ENCODE measurements at places on chromosomes 1 and 21.

DNA sequence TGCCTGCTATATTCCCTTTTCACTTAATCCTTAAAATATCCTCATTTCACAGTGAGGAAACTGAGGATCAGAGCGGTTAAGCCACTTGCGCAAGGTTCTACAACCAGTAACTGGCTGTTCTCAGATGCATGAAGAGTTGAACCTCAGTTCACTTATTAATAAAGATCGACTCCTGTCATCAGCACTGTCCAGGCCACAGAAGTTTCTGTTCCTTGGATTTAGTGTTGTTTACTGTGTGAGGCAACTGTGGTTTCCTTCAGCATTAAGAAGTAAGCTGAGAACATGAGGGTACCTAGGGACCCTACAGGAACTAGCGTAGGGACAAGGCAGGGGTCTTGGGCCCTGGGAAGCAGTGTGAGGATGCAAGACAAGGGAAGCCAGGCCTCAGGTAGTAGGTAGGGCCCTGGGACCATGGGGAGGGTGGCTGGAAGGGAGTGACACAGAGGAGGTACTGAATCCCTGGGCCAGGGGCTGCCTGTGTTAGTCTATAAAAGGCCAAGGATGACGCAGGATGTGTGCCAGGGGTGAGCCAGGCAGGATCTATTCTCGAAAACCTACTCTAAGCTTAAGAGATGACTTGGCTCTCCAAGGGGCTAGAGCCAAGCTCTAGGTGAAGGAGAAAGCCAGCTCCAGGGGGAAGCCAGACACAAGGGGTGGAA lies 181.2 kb upstream of the CSF3R start:
- no peak for DNase-seq

GRCh38 chr1:37398096-37398495 lies 76.3 kb upstream of the ZC3H12A start:
- no peak for DNase-seq

GRCh38 chr1:26477446-26478152 lies 5.4 kb downstream of the HMGN2 start:
- no peak for DNase-seq

- DNase-seq, result no peak
Observed at GRCh38 chr1:40610156-40610555, 55.3 kb downstream of the RIMS3 start.

GRCh38 chr1:65799601-65800000 lies 6.9 kb downstream of the PDE4B start:
- DNase-seq, result no peak

DNA sequence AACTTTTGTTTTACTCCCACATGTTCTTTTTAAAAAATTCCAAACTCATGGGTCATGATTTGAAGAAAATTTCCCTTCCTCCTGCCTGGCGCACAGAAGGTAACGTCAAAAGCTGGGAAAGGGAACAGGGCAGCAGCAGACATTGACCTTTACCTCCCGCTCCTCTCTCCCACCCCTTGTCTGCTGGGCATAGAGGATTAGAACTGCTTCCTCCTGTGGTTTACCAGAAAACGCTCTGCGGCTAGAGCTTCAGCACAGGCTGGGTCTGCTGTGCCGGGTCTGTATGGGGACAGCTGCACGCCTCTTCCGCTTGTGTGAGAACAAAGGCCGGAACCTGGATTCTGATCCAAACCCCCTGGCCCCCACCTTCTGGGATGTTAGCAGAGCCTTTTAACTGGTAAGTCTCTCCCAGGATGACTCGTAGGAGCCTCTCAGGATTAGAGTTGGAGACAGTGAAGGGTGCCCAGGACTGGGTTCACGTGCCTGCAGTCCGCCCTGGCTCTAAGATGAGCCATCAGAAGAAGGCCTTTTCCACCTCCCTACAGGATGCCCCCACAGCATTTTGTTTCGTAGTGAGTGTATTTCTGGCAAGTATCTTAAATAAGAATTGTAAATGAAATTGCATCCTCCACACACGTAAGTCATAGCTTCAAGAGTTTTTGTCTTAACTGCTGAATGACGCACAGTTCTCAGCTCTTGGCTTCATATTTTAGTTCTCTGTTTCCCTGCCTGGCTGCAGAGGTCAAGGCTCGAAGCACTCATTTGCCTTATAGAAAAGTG lies 5.2 kb downstream of the H6PD start:
- DNase-seq, result no peak

- DNase-seq, result peak; percentile 14
Observed at GRCh38 chr1:156705321-156705917, at the start of gene CRABP2. Gene CRABP2 (minus strand): TSS chr1:156705583. CDS start chr1:156705446, 137 bp downstream.

Measured in activated CD4-positive, alpha-beta T cell treated with anti-CD3 and anti-CD28 coated beads for 1 hour (primary cell).